Neural progenitor cell (in vitro differentiated cells): ENCODE measurements at places on chromosomes 11 and 22.

DNA sequence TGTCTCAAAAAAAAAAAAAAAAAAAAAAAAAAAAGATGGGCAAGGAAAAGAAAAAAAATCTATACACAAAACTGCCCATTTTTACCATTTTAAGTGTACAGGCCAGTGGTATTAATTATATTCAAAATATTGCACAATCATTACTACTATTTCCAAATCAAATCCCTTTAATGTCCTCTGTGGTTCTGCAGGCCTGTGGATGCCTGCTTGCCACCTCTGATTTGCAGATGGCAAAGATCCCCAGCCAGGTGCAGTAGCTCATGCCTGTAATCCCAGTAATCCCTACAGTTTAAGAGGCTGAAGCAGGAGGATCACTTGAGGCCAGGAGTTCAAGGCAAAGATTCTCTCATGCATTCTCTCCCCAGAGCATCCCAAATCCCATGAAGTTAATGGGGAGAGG is 20.2 kb downstream of the RFPL1 start:
- no peak for DNase-seq
- H3K27ac ChIP-seq: no peak overlapping the region
- no peaks in the 10 kb centered on the region for H3K27me3 ChIP-seq
- no peak overlapping the region for H3K4me3 ChIP-seq
- peaks cover 22% of the 10 kb centered on the region for H3K4me1 ChIP-seq

DNA sequence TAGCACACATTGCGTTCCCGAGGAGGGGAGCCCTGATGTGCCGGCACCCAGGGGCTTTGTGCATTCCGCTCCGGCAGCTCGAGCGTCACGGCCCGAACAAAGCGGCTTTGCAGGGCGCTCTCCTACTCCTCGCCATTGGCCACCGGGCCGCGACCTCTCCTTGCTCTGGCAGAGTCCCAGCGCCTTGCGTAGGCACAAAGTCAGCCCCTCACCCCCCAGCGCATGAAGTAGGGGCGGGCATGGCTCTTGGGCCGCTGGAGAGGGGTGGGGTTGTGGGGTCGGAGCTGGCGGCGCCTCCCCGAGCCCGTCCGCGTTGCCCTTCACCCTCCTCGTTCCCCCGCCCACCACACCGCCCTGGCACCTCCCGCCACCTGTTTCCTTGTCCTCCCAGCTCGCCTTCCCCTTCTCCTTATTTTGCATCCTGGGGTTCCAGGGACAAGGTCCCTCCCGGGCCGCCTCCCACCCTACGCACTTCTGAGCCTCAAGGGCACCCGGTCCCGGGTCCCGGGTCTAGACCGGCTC is 753 bp upstream of the PPARA start:
- peaks cover 69% of the 10 kb centered on the region for H3K27me3 ChIP-seq
- peaks cover 9% of the 10 kb centered on the region for H3K4me1 ChIP-seq
- peak overlapping the region; percentile 73 for H3K4me3 ChIP-seq

DNA sequence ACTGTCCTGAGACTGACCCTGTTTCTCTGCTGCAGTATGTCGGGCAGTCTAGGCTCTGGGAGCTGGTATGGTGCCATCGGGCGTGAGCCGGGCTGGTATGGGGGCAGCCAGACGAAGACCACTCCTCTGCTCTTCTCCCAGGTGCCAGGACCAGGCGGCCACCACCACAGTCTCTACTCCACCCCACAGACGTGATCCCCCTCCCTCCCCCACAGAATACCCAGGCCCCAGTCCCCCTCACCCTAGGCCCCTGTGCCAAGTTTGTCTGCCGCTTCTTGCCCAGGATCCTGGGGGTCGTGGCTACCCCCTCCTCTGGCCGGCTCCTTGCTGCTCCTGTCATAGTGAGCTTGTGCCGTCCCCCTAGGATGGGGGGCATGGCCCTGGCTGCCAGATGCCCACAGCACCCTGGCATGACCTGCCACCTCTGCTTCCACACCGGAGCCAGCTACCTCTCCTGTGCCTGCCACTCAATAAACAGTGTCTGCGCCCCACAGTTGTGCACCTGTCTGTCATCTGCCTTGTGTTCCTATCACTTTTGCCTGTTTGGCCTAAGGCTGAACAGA is 2.0 kb upstream of the KCNK4 start:
- DNase-seq: no peak
- H3K27me3 ChIP-seq: peaks cover 57% of the 10 kb centered on the region
- H3K27ac ChIP-seq: no peak overlapping the region

- no peaks in the 10 kb centered on the region for H3K27me3 ChIP-seq
- H3K4me3 ChIP-seq: no peak overlapping the region
- no peaks in the 10 kb centered on the region for H3K36me3 ChIP-seq
- H3K4me1 ChIP-seq: no peaks in the 10 kb centered on the region
- no peak overlapping the region for H3K27ac ChIP-seq
Observed at GRCh38 chr11:133676265-133676664, 144.0 kb upstream of the OPCML start.

GRCh38 chr11:57764566-57764965 is 3.0 kb downstream of the CTNND1 start:
- H3K27ac ChIP-seq: no peak overlapping the region
- H3K27me3 ChIP-seq: no peaks in the 10 kb centered on the region
- no peaks in the 10 kb centered on the region for H3K36me3 ChIP-seq
- H3K4me1 ChIP-seq: peaks cover 23% of the 10 kb centered on the region
- no peak for DNase-seq
- H3K4me3 ChIP-seq: peak overlapping the region; percentile 90

- H3K4me3 ChIP-seq: no peak overlapping the region
- no peaks in the 10 kb centered on the region for H3K36me3 ChIP-seq
- H3K27me3 ChIP-seq: no peaks in the 10 kb centered on the region
Observed at GRCh38 chr11:132072044-132072857, 701.8 kb downstream of the NTM start.

DNA sequence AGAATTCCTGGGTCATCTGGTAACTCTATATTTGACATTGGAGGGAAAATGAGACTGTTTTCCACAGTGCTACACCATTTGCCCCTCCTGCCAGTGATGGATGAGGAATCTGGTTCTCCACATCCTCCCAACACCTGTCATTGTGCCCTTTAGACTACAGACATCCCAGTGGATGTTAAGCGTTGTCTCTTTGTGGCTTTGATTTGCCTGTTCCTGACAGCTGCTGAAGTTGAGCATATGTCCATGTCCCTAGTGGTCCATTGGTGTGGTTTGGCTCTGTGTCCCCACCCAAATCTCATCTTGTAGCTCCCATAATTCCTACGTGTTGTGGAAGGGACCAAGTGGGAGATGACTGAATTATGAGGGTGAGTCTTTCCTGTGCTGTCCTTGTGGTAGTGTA is 88.5 kb downstream of the BRD1 start:
- H3K27ac ChIP-seq: no peak overlapping the region
- no peaks in the 10 kb centered on the region for H3K27me3 ChIP-seq
- DNase-seq: no peak
- no peaks in the 10 kb centered on the region for H3K4me1 ChIP-seq

- no peak overlapping the region for H3K4me3 ChIP-seq
- H3K27me3 ChIP-seq: no peaks in the 10 kb centered on the region
- H3K4me1 ChIP-seq: no peaks in the 10 kb centered on the region
Observed at GRCh38 chr22:50192436-50193204, 6.9 kb downstream of the TRABD start.
